ENCODE measurements at places on chromosomes 12 and 14. TPM values are rescaled to one million over a fixed set of nuclear protein-coding genes. Genes with fewer than 3 reads are reported as not detected.

GRCh38 chr14:22472935-22473854 is 115.8 kb downstream of the DAD1 start:
- no peak overlapping the region for H3K4me3 ChIP-seq
- no peak for DNase-seq
- no peaks in the 10 kb centered on the region for H3K27me3 ChIP-seq
- no peaks in the 10 kb centered on the region for H3K36me3 ChIP-seq
- no peak overlapping the region for H3K27ac ChIP-seq
- H3K4me1 ChIP-seq = no peaks in the 10 kb centered on the region

The UNC79 gene
- total RNA-seq = 0.15 TPM

The CACNA1C gene
- 0.10 TPM for total RNA-seq

The SRSF9 gene
- total RNA-seq = 151 TPM

DNA sequence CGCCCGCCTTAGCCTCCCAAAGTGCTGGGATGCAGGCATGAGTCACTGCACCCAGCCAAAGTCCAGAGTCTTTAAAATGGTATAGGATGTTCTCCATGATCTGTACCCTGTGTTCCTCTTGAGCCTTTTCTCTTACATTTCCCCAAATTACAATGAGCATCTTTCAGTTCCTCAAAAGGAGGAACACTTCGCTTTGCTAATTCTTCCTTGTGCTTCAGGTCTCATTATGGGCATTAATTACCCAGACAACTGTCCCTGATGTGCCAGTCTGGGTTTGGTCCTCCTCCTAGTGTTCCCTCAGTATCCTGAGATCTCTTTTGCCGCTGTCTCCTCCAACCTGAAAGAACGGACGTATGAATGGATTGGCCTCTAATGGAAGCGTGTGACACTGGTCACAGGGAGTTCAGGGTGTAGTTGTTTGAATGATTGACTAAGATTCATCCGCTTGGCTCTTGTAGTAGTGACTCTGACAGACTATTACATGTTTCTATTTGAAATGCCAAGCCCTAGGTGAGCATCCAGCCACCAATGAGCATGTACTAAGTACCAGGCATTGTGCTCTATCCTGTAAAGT is 8.2 kb downstream of the PRKCH start:
- peak overlapping the region; percentile 91 for H3K27ac ChIP-seq
- no peaks in the 10 kb centered on the region for H3K36me3 ChIP-seq
- peak overlapping the region; percentile 48 for H3K4me3 ChIP-seq
- peaks cover 58% of the 10 kb centered on the region for H3K4me1 ChIP-seq

DNA sequence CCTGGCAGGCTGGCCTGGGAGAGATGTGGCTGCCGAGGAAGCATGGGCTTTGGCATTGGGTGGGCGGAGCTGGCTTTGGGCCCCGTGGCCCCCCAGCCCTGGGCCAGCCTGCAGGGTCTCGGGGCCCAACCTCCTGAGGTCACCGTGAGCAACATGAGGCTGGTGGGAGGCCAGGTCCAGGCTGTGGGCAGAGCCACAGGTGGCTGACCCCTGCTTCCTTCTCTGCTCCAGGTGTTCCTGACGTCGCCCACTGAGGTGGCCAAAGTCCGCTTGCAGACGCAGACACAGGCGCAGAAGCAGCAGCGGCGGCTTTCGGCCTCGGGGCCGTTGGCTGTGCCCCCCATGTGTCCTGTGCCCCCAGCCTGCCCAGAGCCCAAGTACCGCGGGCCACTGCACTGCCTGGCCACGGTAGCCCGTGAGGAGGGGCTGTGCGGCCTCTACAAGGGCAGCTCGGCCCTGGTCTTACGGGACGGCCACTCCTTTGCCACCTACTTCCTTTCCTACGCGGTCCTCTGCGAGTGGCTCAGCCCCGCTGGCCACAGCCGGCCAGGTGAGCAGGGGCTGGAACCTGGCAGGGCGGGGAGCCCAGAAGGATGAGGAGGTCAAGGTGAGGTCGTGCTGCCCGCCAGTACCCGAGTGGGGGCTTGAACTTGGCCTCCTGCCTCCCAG is 5.5 kb downstream of the SLC25A47 start:
- H3K4me3 ChIP-seq = no peak overlapping the region
- H3K4me1 ChIP-seq = no peaks in the 10 kb centered on the region
- DNase-seq = no peak
- no peaks in the 10 kb centered on the region for H3K36me3 ChIP-seq
- H3K27me3 ChIP-seq = no peaks in the 10 kb centered on the region

- no peak overlapping the region for H3K27ac ChIP-seq
- no peaks in the 10 kb centered on the region for H3K27me3 ChIP-seq
- H3K36me3 ChIP-seq = no peaks in the 10 kb centered on the region
- no peak overlapping the region for H3K4me3 ChIP-seq
- no peak for DNase-seq
Measured at GRCh38 chr14:92258934-92259333, 64.0 kb upstream of the SLC24A4 start.

GRCh38 chr14:105117257-105117646 is 51.3 kb downstream of the JAG2 start:
- no peak overlapping the region for H3K4me3 ChIP-seq
- H3K27ac ChIP-seq = no peak overlapping the region
- H3K4me1 ChIP-seq = no peaks in the 10 kb centered on the region
- no peak for DNase-seq

The GALNT4 gene
- total RNA-seq = 6.0 TPM

DNA sequence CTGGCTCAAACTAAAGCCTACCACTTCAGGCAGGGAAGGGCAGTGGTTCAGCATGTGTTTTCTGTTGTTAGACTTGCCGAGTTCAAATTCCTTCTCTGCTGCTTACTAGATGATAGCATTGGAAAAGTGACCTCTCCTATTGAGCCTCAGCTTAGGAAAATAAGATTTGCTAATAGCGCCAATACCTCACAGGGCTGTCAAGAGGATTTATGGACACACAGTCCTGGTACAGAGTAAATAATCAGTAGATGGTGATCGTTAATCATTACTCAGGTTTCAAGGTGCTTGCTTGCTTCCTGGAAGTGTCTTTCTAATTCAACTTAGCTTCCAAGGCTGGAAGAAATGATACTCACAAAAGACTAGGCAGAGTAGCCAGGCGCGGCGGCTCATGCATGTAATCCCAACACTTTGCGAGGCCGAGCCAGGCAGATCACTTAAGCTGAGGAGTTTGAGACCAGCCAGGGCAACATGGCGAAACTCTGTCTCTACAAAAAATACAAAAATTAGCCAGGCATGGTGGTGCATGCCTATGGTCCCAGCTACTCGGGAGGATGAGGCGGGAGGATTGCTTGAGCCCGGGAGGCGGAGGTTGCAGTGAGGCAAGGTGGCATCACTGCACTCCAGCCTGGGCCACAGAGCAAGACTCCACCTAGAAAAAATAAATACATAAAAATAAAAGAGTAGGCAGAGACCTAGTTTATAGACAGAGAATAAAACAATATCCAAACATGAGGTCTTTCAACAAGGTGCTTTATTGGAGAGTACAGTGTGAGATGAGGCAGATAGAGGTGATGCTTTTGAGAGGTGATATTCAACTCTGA is 6.0 kb downstream of the PLA2G1B start:
- H3K36me3 ChIP-seq = no peaks in the 10 kb centered on the region
- no peaks in the 10 kb centered on the region for H3K27me3 ChIP-seq

GRCh38 chr12:13248964-13249363 is 52.4 kb downstream of the EMP1 start:
- H3K4me1 ChIP-seq = no peaks in the 10 kb centered on the region
- no peak overlapping the region for H3K4me3 ChIP-seq
- no peak overlapping the region for H3K27ac ChIP-seq
- no peaks in the 10 kb centered on the region for H3K27me3 ChIP-seq
- H3K36me3 ChIP-seq = no peaks in the 10 kb centered on the region

The REC8 gene
- total RNA-seq = 20.3 TPM

DNA sequence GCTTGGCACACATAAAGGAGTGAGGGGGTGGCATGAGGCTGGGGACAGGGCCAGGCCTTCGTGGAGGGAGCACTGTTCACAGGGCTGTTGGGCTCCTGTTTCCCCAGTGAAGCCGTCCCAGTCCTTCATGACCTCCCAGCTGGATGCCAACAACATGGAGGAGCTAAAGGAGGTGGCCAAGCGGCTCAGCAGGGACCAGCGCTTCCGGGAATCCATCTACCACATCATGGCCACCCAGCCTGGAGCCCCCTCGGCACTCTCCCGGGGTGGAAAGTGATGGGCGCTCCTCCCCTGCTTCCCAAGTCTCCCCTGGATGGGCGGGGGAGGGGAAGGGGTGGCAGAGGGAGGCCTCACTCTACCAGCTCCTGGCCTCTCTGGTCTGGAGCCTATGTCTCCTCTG is 43.6 kb downstream of the PLEKHD1 start:
- no peaks in the 10 kb centered on the region for H3K4me1 ChIP-seq
- no peak overlapping the region for H3K27ac ChIP-seq
- no peak overlapping the region for H3K4me3 ChIP-seq
- no peaks in the 10 kb centered on the region for H3K36me3 ChIP-seq
- no peak for DNase-seq

- H3K4me1 ChIP-seq = peaks cover 24% of the 10 kb centered on the region
- no peak for DNase-seq
- no peaks in the 10 kb centered on the region for H3K36me3 ChIP-seq
- H3K27ac ChIP-seq = no peak overlapping the region
Measured at GRCh38 chr12:123064366-123064765, 83.9 kb downstream of the ARL6IP4 start.

- no peak overlapping the region for H3K4me3 ChIP-seq
- no peak overlapping the region for H3K27ac ChIP-seq
- H3K27me3 ChIP-seq = no peaks in the 10 kb centered on the region
- H3K36me3 ChIP-seq = no peaks in the 10 kb centered on the region
Measured at GRCh38 chr14:20667957-20668356, 16.4 kb upstream of the RNASE4 start.

The PPP1R1A gene
- not detected for total RNA-seq

- no peaks in the 10 kb centered on the region for H3K27me3 ChIP-seq
- no peak overlapping the region for H3K27ac ChIP-seq
- H3K4me3 ChIP-seq = no peak overlapping the region
- H3K4me1 ChIP-seq = no peaks in the 10 kb centered on the region
- H3K36me3 ChIP-seq = no peaks in the 10 kb centered on the region
Measured at GRCh38 chr14:29278301-29279263, 512.0 kb downstream of the FOXG1 start.

The ASCL1 gene
- total RNA-seq = not detected

The RERGL gene
- not detected for total RNA-seq

The PLXNC1 gene
- 38.3 TPM for total RNA-seq

- H3K4me3 ChIP-seq = no peak overlapping the region
- no peaks in the 10 kb centered on the region for H3K36me3 ChIP-seq
- H3K27ac ChIP-seq = no peak overlapping the region
- DNase-seq = no peak
- H3K4me1 ChIP-seq = no peaks in the 10 kb centered on the region
- no peaks in the 10 kb centered on the region for H3K27me3 ChIP-seq
Measured at GRCh38 chr12:12156116-12156515, 85.4 kb downstream of the BCL2L14 start.

GRCh38 chr12:93751864-93752610 is 74.9 kb downstream of the CRADD start:
- H3K27ac ChIP-seq = no peak overlapping the region
- no peak for DNase-seq
- H3K4me3 ChIP-seq = no peak overlapping the region
- no peaks in the 10 kb centered on the region for H3K4me1 ChIP-seq
- no peaks in the 10 kb centered on the region for H3K36me3 ChIP-seq

The NUAK1 gene
- not detected for total RNA-seq

DNA sequence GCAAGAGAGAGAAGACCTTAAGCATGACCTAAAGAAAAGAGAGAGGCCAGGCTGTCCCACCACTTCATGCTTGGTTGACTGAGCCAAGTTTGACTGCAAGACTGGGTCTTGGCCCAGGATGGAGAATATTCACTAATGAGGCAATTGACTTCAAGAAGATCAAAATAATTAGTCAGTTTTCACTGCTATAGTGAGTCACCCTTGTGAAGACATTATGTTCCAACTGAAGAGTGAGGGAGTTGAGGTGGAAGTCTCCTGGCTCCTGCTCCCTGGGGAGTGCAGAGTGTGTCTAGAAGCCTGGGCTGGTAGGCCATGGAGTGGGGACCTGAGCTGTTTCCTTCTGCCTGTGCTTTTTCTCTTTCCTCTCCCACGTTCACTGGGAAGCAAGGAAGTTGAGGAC is 117.6 kb downstream of the CACNA1C start:
- no peaks in the 10 kb centered on the region for H3K27me3 ChIP-seq
- H3K36me3 ChIP-seq = no peaks in the 10 kb centered on the region
- H3K4me1 ChIP-seq = no peaks in the 10 kb centered on the region
- H3K27ac ChIP-seq = no peak overlapping the region
- no peak overlapping the region for H3K4me3 ChIP-seq
- DNase-seq = no peak
